ENCODE measurements at places on chromosomes 2 and 18. TPM values are rescaled to one million over a fixed set of nuclear protein-coding genes. Genes with fewer than 3 reads are reported as not detected.

DNA sequence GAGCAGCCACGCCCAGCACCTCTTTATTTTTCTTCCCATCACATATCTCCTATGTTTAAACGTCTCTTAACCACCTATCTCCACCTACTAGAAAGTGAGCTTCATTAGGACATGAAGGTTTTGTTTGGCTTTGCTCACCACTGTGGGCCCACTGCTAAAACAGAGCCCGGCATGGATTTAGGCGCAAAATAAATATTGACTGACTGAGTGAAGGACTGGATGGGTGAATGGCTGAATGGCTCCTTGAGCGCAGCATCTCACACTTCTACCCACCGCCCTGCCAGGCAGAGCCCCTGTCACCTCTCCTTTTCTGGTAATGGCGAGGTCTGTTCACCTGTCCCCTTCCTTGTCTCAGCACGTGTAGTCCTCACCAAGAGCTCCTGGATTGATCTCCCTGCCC is 10.1 kb downstream of the CAPG start:
- no peak for DNase-seq

- DNase-seq: no peak
Observed at GRCh38 chr18:59141294-59142068, 1.8 kb downstream of the SEC11C start.

DNA sequence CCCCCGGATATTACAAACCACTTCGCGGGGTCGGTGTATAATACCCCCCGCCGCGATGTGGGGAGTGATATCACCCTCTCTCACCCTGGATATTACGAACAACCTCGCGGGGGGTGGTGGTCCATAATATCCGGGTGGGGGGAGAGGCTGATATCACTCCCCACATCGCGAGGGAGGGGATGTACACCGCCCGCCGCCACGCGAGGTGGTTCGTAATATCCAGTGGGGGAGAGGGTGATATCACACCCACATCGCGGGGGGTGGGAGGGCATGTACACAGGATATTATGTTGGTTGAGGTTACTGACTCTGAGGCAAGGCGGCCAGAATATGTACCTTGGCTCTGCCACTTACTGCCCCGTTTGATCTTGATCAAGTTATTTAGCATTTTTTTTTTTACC is 14.8 kb upstream of the CWC22 start:
- DNase-seq: no peak

STAT4 gene
- total RNA-seq: not detected

DNA sequence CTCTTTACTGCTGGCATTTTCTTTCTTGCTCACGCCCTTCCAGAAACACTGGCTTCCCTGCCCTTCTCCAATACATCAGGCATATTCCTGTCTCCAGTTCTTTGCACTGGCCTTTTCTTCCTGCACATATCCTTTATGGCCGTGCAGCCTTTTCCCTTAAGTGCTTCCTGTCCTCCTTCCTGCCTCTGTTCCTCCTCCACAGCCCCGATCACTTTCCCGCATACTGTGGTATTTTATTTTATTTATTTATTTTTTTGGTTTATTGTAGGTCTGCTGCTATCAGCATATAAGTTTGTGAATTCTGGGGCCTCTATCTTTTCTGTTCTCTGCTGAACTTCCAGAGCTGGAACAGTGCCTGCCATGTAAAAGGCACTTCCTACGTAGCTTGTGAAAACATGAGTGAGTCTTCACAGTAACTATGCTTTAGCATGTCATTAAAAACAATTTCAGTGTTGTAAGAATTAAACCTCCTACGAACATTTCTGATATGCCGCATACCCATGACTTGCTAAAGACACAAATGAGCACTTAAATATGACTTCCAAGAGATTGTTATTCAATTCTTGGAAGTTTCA is 289.1 kb downstream of the TRIB2 start:
- DNase-seq: no peak

GRCh38 chr2:41294331-41294730 is 753.5 kb upstream of the PKDCC start:
- DNase-seq: no peak

DNA sequence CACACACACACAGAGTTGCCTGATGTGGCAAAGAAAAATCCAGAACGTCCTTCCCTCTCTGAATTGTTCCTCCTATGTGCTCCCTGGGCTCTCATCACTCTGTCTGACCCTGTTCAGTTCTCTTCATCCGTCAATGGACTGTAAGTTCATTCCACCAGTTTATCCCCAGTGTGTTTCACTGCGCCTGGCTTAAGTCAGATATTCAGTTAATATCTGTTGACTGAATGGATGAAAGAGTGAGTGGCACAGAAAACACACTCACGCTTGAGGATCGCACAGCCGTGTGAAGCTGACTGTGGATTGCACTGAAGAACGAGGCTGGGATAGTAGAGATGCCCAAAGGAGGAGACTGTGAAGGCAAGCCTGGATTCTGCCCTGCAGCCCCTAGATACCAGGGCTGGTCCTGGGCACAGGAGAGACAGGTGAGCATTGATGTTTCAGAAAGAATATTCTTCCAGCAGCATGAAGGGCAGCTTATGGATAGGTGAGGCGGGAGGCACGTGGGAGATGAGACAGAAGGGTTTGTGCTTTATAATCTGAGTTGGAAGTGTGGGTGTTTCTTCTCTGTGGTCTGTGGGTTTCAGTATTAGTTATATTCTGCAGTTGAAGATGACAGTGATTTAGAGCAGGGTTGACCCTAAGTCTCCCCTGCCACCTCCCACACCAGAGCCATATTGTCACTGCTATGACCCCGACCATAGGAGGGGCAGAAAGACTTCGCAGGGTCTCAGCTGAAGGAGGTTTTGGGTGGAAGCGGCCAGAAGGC is 129.9 kb downstream of the SOCS6 start:
- DNase-seq: no peak

MC2R gene
- not detected for total RNA-seq

DNA sequence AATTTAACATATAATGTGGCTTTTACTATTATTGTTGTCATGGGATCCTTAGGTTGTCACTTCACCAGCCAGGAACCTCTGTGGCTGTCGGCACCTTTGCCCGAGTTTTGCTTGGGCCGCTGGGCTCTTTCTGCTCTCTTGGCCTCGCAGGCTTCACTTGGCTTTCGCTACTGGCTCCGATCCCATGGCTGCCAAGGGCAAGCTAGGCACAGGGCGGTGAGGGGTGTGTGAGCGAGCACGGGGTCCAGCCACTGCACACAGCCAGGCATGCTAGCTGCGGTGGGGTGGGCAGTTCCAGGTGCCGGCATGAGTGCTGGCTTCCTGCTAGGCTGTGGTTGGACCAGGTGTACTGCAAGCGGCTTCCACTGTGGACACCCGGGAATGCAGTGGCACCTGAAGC is 23.4 kb upstream of the RAPGEF4 start:
- DNase-seq: no peak

DNA sequence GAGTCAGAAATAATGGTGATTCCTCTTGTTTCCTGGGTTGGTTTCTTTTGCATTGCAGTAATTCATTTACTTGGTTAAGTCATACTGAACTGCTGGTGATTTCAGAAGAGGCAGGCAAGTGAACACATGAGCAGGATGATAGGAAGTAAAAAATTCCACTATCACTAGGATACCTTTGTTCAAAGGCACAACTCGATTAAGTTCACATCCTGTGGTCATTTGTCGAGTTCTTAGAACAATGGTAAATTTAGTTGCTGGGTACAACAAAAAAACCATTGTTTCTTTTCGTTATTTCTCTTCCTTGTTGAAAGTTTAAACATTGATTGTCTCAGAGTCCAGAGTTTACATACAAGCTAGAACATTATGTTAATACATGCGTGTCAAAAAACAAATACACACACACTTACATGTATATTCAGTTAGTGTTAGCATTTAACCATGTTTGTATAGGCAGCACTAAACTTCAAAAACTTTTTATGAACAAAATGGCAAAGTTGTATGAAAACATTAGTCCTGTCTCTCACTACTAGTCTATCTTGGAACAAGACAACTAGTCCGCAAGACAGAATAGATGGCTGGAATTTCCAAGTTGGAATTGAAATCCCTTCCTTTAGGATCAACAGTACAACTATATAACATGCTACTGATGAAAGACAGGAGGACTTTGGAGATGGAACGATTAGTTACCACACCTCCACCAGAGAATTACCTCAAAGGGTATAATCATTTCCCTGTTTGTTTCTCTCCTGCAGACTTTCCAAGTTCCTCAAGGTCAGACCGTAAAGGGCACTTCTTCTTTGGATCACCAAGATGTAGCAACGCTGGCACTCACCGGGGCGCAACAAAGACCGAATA is 26.2 kb downstream of the STK39 start:
- peak; percentile 69 for DNase-seq

MROH2A gene
- not detected for total RNA-seq

DNA sequence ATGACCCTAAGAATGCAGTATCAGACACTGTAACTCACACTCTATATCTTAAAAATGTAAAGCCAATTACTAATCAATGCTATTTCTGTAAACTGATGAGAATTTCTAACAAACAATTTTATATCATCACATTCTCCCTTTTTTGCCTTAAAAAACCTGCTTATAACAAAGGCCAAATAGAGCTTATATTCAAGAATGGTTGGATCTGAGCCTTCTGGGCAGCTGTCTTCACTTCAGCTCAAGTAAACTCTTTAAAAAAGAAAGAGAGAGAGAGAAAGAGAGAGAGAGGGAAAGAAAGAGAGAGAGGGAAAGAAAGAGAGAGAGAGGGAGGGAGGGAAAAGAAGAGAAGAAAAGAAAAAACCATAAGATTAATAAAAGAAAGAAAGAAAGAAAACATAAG is 231.8 kb downstream of the KCNE4 start:
- DNase-seq: no peak

GRCh38 chr2:235264512-235264911 is 229.3 kb upstream of the AGAP1 start:
- no peak for DNase-seq

DNA sequence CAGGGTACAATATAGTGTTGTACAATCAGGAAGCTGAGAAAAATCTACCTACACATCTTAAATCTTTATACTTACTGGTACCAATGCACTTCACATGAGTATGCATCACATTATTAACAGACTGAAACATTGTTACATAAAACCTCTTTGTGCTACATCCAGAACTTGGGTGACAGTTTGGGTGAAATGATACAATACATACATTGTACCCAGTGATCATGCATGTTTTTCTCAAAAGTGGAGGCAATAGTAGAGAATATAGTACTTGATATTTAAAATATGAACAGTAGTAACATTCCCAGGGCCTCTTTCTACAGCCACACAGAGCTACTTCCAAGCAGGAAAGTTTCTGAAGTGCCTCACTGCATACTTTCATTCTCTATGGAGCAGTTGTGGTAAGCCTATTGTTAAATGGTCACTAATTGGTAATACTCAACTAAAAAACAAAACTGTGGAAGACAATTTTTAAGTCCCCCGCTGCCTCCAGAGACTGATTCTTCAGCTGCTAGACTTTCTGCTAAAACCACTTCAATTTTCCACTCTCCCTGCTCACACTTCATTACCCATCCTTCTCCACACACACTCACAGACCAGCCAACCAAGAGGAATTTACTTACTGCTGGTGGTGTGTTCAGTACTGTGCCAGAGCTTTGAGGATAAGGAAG is 22.9 kb upstream of the GRB14 start:
- DNase-seq: no peak

- no peak for DNase-seq
Observed at GRCh38 chr2:169906731-169907130, 79.5 kb downstream of the UBR3 start.

- no peak for DNase-seq
Observed at GRCh38 chr2:46260305-46260704, 36.9 kb upstream of the EPAS1 start.

DNA sequence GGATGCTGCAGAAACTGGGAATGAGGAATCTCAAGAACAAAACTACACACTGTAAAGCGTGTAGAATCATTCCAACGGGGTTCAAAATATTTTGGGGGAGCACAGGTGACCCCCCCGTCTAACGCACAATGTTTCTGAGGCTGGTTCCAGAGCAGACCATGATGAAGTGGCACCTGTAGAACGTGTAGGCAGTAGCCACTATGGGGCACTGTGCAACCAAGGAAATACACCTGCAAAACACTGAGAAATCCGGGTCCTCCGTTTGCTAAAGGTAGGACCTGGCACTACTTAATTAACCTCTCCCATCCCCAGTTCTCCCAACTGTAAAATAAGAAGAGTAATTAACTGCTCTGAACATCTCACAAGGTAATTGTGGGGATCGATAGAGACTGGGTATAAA is 22.6 kb downstream of the ST6GAL2 start:
- DNase-seq: no peak

DNA sequence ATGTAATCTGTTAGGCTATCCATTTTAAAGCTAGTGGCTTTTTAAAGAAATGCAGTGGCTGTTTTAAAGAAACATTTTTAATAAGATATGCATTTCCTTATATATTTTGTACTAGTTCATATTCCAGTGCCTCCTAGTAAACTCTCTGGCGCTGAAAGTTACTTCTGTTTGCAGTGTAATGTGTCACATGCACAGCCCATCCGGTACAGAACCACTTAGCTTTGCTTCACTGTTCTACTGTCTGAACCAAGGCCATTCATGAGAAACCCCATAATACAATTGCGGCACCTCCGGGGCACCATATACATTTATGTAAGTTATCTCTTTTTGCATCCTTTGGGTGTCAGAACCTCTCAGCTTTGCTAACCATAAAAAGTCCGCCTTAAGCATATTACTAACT is 114.6 kb upstream of the KCTD1 start:
- no peak for DNase-seq

DNA sequence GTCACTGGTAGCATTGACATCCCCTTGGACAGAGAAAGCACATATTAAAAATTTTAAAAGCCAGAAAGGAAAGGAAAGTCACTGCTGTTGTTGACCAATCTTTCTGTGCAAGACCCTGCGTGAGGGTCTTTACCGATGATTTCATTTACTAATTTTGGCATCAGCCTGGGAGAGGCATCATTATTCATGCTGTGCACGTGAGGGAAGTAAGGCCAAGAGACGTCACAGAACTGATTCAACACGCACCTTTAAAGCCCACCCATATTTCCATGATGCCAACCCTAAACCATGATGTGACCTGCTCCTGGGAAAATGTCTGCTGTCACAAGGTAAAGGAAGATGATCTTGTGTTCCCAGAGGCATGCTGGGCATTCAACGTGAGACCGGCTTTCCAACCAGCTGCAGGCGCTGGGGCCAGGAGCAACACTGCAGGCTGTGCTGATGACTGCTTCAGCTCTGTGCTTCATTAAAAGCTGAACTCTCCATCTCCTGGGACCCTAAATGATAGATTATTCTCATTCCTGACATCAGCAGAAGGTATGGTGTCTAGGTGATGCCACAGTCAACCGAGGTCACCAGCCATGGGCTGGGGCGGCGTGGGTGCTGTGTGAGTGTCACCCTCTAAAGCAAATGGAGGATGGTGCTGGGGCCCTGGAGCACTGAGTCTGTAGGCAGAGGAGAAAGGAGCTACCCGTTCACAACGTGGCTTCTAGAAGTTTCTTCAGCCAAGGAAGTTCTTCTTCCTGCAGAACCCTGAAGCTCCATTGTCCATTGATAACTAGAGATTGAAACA is 53.9 kb downstream of the TMEM18 start:
- no peak for DNase-seq

- DNase-seq: no peak
Observed at GRCh38 chr2:23285091-23285800, 99.7 kb upstream of the KLHL29 start.

- DNase-seq: no peak
Observed at GRCh38 chr2:202194418-202194817, 44.0 kb downstream of the SUMO1 start.

VRK2 gene
- total RNA-seq: 24.4 TPM

CYP1B1 gene
- not detected for total RNA-seq

GRCh38 chr2:34848691-34849090 is 1249.6 kb upstream of the FAM98A start:
- DNase-seq: no peak

- no peak for DNase-seq
Observed at GRCh38 chr18:57906852-57907251, 103.7 kb upstream of the ATP8B1 start.

CYP27C1 gene
- total RNA-seq: 1.4 TPM

- no peak for DNase-seq
Observed at GRCh38 chr2:120586507-120587278, 149.0 kb upstream of the GLI2 start.

SESTD1 gene
- 7.2 TPM for total RNA-seq

Data from HT1080 (cell line).